T-cell (primary cell): ENCODE measurements at places on chromosomes 7 and 10.
A peak's percentile ranks its signal among the peaks of the same experiment; 100 is the strongest.

DNA sequence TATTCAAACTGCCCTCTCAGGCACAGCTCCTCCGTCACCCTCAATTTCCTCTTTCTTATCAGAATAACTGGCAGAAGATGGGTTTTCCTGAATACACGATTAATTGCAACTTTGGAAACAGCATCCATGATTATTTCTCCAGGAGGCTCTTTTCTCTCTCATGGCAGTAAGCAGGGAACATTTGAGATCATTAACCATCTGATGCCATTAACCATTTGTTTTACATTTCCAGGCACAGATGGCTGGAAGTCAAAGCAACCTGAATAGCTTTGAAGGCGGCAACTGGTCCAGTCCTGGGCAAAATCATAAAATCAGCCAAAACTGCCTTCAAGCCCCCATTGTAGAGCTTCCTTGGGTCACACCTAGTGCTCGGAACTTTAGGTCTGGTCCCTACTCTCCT is 289.5 kb upstream of the AOAH start:
- DNase-seq, result no peak

DNA sequence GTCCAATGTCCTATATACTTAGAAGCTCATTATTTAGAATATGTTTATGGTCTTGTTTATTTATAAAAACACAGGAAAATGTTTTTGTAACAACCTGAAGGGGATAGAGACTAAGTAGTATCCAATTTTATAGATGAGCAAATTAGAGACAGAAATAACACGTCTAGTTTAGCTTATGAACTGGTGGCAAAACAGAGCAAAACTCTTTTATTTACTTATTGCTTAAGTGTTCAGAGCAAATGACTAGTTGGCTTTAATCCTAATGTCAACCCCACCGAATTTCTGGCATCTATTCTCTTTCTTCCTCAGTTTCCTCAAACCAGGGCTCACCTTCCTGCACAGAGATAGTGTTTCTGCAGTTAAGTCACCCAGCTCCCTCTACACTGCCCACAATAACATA is 792.8 kb downstream of the REEP3 start:
- DNase-seq, result no peak

DNA sequence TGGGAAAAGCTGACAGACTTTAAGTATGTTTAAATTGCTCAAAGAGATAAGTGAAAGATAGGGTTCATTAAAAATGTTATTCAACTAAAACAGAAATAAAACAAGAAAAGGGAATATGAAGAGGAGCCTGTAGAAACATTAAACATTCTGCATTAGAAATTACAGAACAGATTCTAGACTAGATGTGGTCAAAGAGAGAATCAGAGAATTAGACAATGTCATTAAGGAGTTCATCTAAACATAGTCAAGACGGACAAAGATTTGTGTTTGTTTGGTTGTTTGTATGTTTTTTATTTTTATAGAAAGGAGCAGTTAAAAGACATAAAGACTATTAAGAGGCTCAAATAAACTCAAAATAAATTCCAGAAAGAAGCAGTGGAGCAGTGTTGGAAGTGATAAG is 80.0 kb downstream of the NKX6-2 start:
- DNase-seq, result no peak

DNA sequence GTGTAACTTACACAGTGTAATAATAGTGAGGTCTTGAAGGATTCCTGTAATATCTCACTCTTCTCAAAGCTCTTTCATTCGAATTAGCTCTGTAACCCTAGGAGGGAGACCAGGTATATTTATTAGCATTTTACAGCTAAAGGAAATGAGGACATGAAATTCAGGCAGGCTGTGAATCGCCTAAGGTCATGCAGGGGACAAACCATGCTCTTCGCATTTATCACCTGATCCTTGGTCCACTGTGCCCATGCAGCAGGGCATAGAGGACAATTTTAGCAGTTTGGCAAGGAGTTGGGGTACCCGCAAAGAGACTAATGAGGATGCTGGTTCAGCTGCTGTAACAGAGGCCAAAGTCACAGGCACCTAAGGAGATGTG is 14.8 kb upstream of the LAMB1 start:
- DNase-seq, result no peak

GRCh38 chr10:69951658-69952057 is 101.0 kb upstream of the MACROH2A2 start:
- DNase-seq, result no peak

GRCh38 chr10:26859241-26860101 is 1.3 kb downstream of the ABI1 start:
- DNase-seq, result no peak

DNA sequence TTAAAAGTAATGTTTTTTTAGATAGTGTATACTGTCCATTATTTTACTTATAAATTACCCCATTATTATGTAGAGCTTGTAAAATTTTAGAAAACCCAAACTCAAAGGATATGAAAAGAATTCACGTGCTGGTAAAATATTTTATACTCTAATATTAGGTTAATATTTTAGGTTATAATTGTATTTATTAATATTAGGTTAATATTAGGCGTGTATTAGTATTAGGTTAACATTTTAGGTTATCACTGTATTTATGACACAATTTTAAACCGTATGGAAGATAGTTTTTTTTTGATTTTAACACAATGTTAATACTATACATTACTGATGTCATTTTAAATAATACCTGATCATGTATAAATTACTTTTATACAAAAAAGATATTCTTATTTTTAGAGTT is 48.5 kb downstream of the ARL4A start:
- no peak for DNase-seq

DNA sequence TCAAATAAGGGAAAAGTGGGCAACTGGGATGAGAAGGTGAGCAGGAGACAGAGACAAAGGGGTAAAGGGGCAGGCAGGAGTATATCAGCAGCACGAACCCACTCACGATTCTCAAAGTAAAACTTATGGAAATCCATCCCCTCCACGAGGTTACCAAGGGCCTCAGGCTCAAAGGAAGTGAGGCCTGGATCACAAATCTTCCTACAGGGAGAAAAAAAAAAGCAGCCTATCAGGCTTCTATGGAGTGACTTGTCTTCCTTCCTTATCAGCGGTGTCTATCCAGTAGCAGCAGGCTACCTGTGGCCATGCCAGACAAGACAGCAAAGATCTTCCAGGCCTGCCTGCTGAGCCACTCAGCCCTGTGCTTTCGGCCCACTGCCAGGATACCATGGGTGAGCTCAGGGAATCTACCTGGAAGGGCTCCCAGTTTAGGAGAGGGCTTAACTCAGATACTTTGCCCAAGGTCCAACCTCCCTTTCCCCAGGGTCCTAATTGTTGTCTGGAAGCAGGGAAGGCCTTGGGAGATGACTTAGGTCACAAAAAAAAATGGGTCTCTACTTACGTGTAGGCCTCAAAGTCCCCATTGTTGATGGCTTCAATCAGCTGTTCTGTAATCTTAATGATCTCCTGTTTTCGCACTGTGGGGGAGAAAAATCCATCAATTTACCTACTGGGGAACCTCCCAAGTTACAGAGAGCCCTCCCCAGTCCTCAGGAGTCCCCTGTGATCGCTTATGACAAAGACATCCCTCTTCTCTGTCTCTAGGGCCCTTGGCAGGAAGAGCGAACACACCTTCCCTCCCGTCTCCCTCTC is 5.7 kb upstream of the NDST2 start:
- no peak for DNase-seq

DNA sequence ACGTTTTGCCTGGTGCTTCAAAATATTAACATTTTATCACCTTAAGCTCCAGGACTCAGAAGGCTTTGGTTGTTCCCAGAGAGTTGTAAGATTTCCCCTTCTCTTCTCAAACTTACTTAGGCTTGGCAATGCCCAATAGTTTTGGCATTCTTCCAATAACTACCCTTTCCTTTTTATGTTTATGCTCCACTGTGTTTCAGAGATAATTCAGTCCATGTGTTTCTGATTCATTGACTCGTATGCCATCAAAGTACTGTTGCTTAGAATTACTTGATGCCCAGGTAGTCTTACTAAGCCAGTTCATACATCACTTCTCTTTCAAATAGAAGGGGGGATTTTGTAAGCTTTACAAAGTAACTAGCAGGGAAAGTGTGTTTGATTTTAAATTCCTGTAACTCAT is 66.6 kb downstream of the AGMO start:
- DNase-seq, result no peak

DNA sequence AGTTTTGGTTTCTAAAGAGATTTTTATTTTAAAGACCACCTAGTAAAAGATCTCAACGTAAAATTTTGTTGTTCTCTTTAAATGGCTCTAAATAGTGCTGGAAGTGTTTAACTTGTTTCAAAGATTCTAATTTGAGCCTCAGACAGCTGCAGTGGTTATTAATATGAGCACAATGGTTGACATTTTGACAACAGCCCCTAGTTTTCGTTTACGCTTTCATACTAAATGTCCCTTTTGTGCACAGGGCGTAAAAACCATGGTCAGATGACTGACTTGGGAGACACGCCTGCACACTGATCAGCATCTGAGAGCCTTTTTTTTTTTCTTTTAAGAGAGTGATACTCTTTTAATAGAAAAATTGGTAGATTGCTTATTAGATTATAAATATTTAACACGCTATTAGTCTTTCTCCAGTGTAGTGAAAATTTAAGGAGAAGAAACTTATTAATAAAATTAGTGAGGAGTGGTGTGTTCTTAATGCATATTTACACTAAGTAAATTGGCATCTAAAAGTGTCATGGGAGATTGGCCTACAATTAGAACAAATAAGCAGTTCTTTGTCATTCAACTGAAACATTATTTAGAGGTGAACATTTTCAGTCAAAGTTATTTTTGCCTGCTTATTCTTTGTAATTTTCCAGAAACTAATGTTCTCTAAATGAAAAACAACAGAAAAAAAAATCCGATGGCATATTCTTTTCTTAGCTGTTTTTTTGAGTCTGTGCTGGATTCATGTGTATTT is 182.8 kb upstream of the PHYHIPL start:
- DNase-seq, result no peak

- no peak for DNase-seq
Observed at GRCh38 chr10:6035931-6036575, 26.1 kb downstream of the IL2RA start.

DNA sequence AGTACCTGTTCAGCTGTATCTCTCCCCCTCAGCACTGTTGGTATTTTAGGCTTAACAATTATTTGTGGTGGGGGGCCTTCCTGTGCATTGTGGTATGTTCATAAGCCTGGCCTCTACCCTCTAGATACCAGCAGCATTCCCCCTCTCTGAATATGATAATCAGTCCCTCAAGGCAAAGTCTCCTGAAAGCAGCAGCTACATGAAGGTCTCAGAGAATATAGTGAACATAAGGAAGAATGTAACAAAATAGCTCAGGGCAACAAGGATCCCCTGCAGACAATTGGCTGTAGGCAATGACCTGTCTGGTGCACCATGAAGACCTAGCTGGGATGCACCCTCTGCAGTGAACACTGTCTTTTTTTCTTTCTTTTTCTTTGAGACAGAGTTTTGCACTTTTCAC is 86.4 kb downstream of the CTBP2 start:
- no peak for DNase-seq

GRCh38 chr10:104218751-104219150 is 13.4 kb downstream of the CFAP43 start:
- no peak for DNase-seq

DNA sequence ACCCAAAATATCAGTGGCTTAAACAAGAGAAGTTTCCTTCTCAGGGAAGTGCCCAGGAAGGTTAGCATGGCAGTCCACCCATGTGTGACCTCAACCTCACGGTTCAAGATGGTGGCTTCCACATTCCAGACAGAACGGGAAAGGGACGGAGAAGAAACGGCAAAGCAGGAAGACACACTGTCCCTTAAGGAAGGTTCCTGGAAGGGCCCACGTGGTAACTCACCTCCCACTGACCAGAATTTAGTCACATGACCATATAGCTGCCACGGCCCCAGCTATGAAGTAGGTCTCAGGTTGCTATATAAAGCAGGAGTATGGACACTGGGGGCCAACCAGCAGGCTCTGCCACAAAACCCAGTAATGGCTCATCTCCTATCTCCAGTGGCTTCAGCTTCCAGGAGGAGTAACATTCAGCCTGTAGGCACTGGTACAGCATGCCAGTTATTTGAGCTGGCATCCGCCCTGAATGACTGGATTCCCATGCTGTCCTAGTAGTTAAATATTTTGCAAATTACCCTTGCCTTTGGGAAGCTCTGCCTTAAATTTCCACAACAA is 278.5 kb upstream of the KLF14 start:
- no peak for DNase-seq

DNA sequence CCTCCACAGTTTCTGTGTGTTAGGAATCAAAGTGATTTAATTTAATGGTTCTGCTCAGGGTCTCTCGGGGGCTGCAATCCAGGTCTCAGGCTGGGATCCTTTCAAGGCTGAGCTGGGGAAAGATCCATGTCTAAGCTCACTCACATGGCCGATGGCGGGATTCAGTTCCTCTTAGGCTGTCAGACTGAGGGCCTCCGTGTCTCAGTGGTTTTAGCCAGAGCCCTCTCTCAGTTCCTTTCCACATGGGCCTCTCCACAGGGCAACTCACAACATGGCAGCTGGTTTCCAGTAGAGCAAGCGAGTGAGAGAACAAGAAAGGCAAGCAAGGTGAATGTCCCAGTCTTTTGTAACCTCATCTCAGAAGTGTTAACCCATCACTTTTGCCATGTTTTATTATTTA is 26.9 kb downstream of the CAV1 start:
- no peak for DNase-seq

GRCh38 chr7:102080019-102080433 is 206.6 kb upstream of the SH2B2 start:
- no peak for DNase-seq

GRCh38 chr7:24972991-24973390 is 7.0 kb downstream of the OSBPL3 start:
- DNase-seq, result no peak

DNA sequence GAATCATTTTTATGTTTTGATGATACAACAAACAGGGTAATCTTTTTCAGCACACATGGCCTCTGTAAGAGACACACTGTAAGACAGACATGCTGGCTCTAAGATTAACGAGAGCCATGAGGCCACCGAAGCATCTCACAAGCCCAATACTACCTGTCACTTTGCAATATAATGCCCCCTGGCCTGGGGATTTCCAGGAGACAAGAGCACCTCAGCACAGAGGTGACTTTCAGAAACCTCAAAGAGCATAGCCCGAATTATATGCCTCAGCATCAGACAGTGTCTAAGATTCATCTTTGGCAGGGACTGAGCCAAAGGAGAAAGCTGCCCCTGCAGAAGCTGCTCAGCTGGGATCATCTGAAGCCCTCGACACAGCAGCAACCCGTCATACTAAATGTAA is 44.2 kb upstream of the TMEM213 start:
- DNase-seq, result peak; percentile 7

DNA sequence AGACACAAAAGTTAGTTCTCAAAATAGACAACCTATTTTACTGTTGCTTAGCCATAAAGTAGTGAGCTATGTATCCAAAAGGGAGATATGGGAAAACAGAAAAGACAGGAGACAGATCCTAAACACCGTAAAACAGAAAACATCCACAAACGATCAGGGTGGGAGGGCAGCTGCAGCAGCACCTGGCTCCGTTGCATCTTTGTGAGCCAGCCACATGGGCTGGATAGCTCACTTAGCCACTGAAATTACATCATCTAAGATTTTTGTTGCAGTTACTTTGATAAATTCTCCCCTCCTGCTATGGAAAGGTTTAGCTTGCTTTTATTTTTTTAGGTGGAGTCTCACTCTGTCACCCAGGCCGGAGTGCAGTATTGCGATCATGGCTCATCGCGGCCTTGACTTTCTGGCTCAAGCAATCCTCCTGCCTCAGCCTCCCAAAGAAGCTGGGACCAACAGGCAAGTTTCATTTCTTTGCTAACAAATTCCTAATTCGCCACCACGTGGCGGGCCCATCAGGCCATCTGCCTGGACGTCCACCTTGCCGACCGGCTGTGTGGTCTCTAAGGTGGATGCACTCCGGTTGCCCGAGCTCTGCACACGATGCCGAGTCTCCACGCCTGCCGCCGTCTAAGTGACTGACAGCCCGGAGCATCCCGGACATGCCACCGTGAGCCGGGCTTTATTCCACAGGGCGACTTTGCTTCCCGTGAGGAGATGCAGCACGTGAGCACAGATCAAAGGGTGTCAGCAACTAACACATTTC is 159.8 kb downstream of the DIP2C start:
- DNase-seq, result no peak
